ENCODE measurements at places on chromosomes 16 and 17.

- no peak for DNase-seq
These were observed 615.6 kb upstream of the SOX9 start for GRCh38 chr17:71505200-71505599.

DNA sequence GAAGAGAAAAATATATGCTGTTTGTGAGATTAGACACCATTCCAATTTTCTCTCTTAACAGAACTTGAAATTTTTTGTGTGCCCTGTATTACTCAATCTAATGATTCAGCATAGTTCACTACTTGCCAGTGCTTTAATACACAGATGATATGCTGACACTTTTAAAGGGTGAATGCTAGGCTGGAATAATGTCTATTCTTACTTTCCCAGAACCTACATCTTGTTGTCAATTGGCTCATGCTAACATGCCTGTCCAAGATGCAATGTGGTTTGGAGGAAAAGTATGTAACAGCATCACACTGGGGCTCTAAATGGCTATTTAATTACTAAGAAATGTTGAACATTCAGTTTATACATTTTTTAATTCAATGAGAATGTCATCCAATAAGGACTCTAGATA is 7.6 kb upstream of the MAP2K6 start:
- no peak for DNase-seq

GRCh38 chr17:2136241-2136640 is 81.3 kb downstream of the HIC1 start:
- DNase-seq = no peak

- DNase-seq = no peak
These were observed 9.0 kb downstream of the WWOX start for GRCh38 chr16:78108451-78108850.

DNA sequence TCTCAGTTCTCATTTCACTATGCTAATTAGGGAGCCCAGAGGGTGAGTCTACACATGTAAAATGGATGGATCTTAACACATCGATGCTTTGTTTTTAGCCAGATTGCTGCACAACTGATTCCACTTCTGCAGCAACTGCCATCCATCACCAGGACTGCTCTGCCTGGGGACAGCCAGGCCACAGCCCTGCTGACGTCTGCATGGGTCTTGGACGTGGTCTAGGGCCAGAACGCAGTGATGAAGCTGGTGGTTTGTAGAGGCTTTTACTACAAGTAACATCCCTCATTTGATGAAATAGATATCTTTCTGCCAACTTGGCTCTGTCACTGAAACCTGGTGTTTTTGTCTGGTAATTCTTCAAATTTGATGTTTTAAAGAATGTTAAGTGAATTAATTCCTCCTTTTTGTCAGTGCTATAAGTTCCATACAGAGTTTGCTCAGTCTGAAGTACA is 50.6 kb downstream of the MARCHF10 start:
- DNase-seq = no peak
